ENCODE measurements at places on chromosomes 12 and 14. TPM values are rescaled to one million over a fixed set of nuclear protein-coding genes. Genes with fewer than 3 reads are reported as not detected.

GRCh38 chr14:65637780-65638179, 225.2 kb downstream of the FUT8 start:
- DNase-seq, result no peak

The PLCZ1 gene
- 1.2 TPM for polyA plus RNA-seq

- DNase-seq, result peak; percentile 12
Measured at GRCh38 chr14:31205681-31206535, 1.7 kb downstream of the HECTD1 start.

DNA sequence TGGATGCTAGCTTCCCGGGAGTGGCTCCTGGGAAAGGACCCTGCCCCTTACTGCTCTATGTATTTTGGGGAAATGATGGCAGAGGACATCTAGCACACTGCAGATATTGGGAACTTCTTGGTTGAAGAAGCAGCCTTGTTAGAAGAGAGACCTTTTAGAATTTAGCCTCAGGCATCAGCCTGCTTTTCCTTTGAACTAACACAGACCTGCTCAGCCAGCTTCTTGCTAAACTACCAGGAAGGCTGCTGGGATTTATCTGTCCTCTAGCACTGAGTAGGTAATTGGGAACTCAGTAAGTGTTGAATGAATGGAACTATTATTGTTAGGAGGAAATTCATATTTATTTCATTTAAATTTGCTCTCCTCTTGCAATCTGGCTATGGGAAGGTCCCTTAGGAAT, 77.3 kb downstream of the DRAM1 start:
- no peak for DNase-seq

- DNase-seq, result no peak
Measured at GRCh38 chr12:27488479-27488878, 35.5 kb upstream of the PPFIBP1 start.

- no peak for DNase-seq
Measured at GRCh38 chr14:40113671-40114070, 681.4 kb upstream of the FBXO33 start.
